Activated naive CD4-positive, alpha-beta T cell treated with anti-CD3 and anti-CD28 coated beads, Interleukin-2, amount 10 ng/mL, durations not matched to agents 7 days and 5 days (primary cell): ENCODE measurements at places on chromosomes 5 and 9.

DNA sequence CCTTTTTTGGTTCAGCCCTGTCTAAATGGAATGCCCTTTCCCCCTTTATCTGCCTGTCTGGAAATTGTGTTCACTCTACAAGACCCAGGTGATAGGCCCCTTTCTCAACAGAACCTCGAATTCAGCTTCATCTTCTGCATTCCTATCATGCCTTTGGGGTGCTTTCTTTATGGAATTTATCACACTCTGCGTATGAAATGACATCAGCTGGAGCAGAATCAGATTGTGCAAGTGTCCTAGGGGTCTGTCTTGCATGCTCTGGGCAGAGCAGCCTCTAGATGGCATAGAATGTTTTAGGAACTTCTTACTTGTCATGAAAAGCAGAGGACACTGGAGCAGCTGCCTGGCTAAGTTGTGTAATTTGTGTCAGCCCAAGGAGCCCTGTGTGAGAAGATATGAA, 84.9 kb downstream of the ISL1 start:
- no peak for DNase-seq

DNA sequence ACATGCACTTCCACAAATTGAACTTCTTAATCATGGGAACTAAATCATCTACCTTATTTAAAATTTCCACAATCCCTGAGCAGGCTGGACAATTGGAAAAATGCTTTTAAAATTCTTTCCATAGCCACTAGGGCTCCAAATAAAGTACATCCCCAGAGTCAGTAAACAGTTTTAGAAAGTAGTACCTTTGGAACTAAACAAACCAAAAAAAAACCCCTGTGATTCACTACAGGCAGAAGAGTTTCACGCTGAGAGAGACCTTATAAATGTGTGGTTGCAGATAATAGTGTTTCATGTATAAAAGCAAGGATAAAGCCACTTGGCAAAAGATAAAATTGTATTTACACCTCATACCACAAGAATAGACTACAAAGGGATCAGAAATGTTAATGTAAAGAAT, 11.8 kb upstream of the HMGCR start:
- DNase-seq = no peak

DNA sequence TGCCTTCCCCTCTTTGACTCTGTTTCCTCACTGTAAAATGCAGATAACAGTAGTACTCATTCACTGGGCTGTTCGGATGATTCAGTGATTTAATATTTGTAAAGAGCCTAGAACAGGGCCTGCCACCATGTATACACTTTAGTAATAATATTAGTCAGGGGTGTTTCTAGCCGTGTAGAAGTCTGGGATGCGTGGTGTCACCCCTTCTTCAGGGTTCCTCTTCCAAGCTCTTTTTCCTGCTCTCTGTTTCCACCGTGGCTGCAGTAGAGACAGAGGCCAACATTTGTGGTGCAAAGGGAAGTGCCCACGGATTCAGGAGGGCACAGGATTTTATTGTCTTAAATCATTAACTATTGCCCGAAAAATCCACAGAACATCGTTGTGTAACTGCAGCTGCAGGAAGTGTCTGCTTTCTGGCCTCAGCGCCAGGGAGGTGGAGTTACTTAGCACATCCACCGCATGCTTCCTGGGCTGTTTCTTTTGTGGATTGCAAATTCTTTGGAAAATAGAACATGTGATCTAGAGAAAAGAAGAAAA, 61.7 kb downstream of the TRIO start:
- DNase-seq = no peak

GRCh38 chr5:174301848-174302625, 256.5 kb downstream of the NSG2 start:
- DNase-seq = no peak

DNA sequence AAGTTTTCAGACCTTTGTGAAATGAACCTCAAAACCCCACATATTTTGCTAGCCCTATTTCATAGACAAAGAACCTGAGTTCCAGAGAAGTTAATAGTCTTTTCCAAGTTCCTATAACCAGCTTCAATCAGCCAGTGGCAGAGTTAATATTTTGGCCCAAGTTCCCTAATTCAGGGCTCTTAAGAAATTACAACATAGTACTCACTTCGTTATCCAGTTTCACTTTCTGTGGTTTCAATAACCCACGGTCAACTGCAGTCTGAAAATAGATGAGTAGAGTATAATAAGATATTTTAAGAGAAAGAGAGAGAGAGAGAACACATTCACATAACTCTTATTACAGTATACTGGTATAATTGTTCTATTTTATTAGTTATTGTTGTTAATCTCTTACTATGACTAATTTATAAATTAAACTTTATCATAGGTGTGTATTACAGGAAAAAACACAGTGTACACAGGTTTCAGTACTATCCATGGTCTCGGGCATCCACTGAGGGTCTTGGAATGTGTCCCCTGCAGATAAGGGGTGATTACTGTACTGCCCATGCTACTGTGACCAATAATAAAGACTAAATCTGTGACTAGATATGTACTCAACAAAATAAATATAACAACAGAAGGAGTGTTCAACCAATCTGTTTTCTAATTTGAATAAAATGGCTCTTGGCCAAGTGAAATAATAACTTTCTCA, 9.3 kb upstream of the MYOT start:
- no peak for DNase-seq
